ENCODE measurements at places on chromosomes 11 and 22.

DNA sequence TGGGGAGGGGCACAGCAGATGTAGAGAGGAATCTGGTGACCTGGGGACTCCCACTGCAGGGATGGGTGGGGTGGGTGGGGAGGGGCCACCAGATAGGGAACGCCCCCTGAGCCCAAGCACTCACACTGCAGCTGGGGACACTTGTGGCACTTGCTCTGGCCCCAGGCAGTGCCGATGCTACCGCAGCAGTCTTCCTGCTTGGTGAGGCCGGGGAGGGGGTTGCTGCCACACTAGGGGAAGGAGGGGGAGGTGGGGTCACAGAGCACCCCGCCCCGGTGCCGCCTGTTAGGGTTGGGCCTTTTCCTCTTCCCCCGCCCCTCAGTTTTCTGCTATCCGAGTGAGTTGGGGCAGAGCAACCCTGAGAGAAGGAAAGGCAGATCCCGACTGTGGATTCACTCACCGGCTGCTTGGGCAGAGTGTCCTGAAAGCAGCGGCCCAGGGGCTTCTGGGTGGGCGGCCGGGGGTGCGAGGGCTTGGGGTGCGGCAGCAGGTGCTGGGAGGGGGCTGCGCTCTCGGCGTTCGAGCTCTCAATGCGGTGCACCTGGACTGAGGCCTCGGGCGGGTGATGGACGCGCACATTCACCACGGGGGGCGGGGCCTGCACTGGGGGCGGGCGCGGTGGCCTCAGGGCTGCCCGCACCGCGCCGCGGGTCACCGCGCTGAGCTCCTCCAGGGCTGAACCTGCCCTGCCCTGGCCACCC, 4.7 kb downstream of the LTBP3 start:
- peak; percentile 81 for DNase-seq

- DNase-seq, result no peak
These were observed 1081.6 kb downstream of the BRD1 start for GRCh38 chr22:48745842-48746788.

GRCh38 chr11:113877670-113878055, 2.3 kb upstream of the USP28 start:
- DNase-seq, result no peak

DNA sequence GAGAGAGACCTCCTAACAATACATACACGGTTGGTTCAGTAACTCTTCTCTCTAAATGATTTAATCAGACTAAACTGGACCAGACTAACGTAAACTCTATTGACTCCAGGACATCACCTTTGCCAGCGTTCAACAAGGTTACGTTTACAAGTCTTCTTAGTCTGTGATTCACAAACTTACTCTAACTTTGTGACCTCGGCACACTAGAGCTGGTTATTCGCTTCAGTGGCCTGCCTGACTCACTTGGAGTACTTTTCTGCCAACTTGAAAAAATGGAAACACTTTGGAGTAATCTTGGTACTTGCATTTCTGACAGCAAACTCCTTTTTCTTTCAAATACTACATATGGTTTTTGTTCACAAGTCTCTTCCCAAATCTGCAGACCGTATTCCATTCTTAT, 26.2 kb downstream of the MTMR2 start:
- no peak for DNase-seq
